ENCODE measurements at places on chromosomes 12 and 14.

GRCh38 chr12:107584563-107584962, 101.0 kb upstream of the PWP1 start:
- no peak for DNase-seq

DNA sequence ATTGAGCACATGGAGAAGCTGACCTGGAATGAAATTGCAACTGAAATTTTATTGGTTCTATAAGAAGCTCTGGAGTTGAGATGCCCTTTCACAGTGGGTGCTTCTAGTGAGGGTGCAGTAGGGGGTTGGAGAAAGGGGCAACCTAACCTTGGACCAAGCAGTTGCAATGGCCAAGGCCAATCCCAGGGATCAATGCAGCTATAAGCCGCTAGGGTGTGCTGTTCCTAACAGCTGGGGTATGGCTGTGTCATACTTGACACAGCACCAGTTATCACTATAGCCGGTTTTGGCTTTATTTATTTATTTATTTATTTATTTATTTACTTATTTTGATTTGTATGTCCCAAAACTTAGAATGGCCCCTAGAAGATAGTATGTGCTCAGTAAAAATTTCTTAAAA, 505.9 kb downstream of the FLRT2 start:
- no peak for DNase-seq

DNA sequence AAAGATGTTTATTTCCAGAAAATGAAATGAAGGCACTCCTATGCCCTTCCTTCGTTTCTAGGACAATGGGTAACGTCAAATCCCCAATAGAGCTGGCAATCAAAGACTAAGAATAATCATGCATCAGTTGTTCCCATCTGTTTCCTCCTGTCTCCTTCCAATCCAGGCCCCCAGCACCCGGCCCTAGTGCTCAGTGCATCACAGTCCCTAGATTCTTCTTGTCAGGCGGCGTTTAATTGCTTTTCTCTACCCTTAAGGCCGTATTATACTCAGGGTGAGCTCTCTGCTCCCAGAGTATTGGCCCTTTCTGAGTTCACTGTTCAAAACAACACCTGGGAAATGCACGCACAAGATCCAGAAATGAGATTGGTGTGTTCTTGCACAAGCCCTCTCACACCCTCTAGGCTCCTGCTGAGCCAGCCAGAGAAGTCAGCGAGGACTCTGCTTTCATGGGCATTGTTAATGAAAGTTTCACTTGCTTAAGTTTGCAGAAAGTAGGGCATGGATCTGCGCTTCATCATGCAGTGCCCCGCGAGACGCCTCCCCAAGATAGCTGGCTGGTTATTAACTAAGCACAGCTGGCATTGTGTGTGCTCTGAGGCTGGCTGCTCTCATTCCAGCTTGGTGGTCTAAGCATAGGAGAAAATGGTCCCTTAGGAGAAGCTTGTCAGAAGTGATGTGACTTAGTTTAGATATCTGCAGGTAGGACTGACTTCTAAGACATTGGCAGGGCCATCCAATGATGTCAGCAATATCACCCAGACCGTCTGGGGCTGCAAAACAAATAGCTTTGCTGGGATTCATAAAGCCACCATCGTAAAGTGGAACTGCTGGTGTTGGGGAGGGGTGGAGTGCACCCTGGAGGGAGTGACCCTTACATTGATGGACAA, 28.7 kb downstream of the CRACR2A start:
- no peak for DNase-seq

DNA sequence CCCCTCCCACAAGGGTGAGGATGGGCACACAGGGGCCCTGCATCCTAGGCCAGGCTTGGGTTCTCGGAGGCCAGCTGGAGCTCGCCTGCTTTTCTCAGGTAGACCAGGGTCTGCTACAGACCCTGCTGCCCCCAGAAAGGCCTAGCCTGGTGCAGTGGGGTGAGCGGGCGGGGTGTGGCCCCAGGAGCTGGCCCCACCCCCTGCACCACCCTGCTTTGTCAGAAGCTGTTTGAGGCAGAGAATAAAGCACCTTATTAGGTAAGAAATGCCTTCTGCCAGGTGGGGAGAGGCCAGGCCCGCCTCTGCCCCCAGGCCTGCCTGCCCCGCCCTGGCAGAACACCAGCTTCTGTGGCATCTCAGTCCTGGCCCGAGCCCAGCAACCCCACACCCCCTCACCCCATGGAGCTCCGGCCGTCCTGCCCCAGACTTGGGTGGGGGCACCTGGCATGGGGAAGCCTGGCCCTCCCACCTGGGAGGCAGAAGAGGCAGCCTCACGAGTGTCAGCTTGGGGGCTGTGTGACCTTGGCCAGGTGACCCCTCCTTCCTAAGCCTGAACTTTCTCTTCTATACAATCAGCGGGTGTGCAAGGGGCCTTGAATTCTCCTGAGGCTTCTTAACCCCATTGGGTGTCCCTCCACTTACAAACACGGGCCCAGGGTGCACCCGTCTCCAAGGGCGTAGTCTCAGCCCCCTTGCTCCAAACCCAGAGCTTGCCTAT, 43.2 kb downstream of the KRT80 start:
- no peak for DNase-seq

DNA sequence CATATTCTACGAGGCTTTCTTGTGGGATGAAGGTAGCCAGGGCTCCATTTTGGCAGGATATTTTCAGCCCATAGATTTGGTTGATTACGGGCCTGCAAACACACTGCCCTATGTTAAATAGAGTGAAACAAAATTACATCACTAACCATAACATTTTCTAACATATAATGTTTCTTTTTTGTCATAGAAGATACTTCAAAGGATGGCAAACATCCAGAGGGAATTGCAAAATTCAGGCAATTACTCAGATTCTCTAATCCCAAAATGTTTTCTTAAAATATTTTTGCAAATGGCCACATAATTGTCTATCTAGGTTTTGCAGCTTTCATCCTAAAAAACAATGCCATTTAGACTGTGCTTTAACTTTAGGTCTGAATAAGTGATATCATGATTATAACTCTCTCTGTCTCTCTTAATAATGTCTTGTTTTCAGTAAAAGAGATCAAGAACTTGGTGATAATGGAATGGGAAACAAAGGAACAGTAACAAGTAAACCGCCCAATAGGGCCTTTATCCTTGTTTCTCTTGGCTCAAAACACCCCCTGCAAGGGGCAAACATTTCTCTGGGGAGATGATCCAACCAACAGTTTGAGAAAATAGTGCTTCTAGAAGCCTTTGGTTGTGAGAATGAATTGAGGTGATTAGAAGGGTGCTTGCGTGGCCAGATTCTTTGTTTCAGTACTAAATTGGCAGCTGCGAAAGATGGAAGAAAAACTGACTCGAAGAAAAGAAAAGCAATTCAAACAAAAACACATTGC, 54.4 kb upstream of the BTG1 start:
- peak; percentile 89 for DNase-seq

GRCh38 chr12:68224613-68225285, 861 bp downstream of the IL26 start:
- DNase-seq = no peak

GRCh38 chr14:50380455-50380854, 16.2 kb downstream of the CDKL1 start:
- no peak for DNase-seq
